Stimulated activated CD4-positive, alpha-beta T cell treated with anti-CD3 and anti-CD28 coated beads, TNF-alpha, amount 100 ng/mL, for 4 hours (primary cell): ENCODE measurements at places on chromosomes 1 and 21.
A peak's percentile ranks its signal among the peaks of the same experiment; 100 is the strongest.

DNA sequence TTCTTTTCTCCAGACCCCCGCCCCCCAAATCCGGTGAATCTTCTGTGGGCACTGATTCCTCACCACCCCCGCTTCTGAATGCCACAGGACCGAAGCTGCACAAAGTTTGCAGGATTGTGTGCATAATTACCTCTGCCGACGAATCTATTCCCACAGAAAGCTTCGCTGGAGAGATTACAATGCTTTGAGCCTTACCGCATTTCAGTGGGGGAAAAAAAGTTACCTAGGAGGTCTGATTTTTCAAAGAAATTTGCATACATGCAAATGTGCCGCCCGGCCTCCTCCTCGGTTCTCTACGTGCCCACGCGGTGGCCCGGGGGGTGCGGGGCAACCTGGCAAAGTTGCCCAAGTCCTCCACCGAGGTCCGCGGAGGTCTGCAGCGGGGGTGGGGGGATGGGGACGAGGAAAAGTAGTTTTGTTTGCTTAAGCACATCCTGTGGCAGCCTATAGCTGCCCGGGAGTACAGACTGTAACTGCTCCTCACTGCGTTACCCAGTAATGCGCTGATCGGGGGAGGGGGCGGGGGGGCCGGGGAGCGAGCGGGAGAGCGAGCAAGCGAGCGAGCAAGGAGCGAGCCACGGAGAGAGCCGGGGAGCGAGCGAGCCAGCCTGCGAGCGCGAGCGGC, 563 bp upstream of the NFIA start:
- peak; percentile 46 for DNase-seq

GRCh38 chr1:7940034-7940433, 605 bp downstream of the TNFRSF9 start:
- DNase-seq: no peak

- no peak for DNase-seq
These were observed 392.8 kb upstream of the CAMK1G start for GRCh38 chr1:209190591-209191261.

- no peak for DNase-seq
These were observed 40.8 kb upstream of the STMN1 start for GRCh38 chr1:25947027-25947426.

- no peak for DNase-seq
These were observed 53.5 kb upstream of the CHODL start for GRCh38 chr21:18191139-18191538.

DNA sequence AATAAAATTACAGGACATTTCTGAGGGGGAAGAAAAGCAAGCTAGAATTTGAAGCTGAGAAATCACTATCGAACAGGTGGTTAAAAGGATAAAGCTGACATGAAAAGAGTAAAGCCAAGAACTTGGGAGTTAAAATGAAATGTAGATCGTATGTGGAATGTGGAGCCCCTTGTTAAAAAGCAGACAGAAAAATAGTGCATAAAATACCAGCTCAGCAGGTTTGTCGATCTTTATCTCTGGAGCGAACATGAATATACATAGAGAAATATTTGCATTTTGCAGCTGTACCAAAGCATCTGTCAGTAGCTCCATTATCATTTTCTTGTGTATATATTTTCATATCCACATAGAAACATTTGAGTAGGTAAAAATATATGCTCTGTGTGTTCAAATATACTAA, 73.6 kb upstream of the CDC42BPA start:
- DNase-seq: no peak

- DNase-seq: no peak
These were observed 675.6 kb downstream of the SMYD3 start for GRCh38 chr1:245831518-245831917.

DNA sequence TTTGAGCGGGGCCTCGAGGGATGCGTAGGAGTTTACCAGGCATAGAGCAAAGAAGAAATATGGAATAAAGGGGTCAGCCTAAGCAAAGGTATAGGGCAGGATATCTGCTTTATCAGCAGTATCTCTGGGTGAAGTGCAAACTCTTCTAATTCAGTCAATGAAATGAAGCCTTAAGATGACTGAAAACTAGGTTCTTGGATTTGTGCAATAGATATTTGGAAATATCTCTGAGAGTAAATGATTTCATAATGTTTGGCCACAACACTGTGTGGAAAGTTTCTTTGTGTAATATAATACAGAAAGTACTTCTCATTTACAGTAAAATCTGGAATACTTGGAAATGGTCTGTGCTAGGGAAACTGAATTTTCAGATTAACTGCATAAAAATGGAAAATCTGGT, 26.1 kb downstream of the KCNJ15 start:
- no peak for DNase-seq

DNA sequence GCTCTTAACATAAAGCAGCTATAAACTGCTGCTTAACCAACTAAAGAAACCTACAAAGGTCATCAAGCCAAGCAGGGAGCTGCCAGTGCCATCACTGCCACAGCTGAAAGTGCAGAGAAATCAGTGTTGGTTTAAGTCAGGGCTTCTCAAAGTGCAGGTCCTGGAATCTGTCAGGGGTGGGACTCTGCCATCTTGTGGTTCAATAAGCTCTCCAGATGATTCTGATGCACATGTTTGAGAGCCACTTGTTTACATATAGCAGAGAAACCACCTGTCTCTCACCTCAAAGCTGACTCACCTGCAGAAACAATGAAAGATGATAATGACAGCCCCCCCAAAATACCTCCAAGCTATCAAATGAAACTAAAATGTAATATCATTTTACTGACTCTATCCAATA, 49.3 kb downstream of the SH3GLB1 start:
- DNase-seq: no peak

GRCh38 chr1:157137408-157138219, 581 bp downstream of the ETV3 start:
- no peak for DNase-seq

DNA sequence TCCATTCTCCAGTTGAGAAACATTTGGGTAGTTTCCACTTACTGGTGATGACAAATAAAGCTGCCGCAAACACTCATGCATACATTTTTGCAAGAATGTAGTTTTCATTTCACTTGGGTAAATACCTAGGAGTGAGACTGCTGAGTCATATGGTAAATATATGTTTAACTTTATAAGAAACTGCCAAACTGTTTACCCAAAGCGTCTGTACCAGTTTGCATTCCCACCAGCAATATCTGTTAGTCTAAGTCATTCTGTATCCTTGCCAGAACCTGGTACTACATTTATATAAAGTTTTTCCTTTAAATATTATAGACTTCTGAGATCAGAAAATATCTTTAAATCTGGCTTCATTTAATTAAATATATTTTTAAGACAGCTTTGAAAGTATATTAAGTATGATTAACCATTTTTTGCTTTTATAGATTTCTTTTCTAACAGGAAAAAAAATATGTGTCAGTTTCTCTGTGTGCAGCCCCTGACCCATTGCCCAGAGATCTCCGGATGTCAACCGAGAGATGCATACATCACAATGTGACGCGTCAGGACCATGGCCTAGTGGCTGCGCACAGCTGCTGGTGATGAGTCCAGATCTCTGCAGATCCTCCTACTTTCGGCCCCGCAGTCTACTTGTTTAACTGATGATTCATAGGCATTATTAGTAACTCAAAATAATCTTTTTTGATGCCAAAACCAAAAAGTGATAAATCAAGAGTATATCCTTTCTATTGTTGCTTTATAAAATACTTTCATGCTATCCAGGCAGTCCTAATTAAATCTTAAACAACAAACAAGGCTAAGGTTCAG, 227.1 kb upstream of the MAP1LC3C start:
- DNase-seq: no peak

- DNase-seq: no peak
These were observed 135.4 kb upstream of the ATP1B1 start for GRCh38 chr1:168970926-168971659.

- no peak for DNase-seq
These were observed 9.2 kb upstream of the SERTAD4 start for GRCh38 chr1:210223226-210223904.

DNA sequence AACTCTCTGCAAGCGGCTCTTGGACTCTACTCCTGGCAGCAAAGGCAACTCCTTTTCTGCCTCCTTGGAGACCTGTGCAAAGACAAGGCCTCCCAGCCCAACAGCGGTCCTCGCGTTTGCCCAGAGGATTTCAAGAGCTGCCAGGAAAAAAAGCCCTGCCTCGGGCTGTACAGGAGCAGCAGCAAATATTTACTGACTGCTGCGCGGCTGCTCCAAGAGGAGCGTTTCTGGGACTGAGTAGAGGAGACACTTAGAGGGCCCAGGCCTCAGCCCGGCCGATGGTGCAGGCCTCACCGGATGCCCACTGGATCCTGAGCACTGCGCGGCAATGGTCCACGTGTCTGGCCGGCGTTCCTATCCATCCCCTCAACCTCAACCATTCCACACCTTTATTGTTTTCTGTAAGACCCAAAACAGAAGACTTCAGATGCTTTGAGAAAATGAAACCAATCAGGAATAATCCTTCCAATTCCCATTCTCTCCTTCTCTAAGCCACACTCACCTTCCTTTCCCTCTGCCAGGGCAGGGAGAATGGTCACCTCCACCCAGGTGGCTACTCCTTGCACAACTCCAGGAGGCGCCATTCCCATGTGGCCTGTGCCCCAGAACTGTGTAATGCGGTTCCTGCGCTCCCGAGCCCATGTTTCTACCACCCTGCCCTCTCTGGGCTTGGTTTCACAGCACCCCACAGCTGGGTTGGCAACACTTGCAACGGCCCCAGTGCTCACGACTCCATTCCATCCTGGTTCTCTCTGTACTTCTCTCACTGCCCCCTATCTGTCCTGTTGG, 215.8 kb downstream of the TRABD2B start:
- no peak for DNase-seq

DNA sequence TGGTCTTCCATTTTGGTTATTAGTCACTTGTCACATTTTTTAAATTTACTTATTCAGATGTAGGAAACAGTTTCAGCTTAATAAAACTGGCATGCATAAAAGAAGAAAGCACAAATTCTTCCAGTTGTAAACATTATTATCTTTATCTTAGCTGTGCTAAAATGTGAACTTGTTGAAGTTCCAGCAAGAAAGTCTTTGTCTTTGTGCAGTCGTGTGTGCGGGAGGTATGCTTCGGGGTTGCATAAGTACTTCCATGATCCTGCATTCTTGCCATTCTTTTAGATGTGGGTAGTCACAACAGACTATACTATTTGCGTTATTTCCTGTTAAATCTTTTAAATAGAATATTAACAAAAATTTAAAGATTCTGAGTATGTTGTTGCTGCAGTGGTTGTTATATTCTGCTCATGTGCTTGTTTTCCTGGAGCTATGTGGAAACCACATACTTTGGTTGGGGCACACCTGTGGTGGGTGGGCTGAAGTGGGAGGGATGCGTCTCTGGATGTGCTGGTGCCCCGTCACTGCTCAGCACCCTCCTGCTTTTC, 49.9 kb downstream of the CBS start:
- DNase-seq: no peak

GRCh38 chr1:71792264-71792663, 490.1 kb downstream of the NEGR1 start:
- DNase-seq: no peak

GRCh38 chr1:245961137-245961540, 545.9 kb downstream of the SMYD3 start:
- no peak for DNase-seq

DNA sequence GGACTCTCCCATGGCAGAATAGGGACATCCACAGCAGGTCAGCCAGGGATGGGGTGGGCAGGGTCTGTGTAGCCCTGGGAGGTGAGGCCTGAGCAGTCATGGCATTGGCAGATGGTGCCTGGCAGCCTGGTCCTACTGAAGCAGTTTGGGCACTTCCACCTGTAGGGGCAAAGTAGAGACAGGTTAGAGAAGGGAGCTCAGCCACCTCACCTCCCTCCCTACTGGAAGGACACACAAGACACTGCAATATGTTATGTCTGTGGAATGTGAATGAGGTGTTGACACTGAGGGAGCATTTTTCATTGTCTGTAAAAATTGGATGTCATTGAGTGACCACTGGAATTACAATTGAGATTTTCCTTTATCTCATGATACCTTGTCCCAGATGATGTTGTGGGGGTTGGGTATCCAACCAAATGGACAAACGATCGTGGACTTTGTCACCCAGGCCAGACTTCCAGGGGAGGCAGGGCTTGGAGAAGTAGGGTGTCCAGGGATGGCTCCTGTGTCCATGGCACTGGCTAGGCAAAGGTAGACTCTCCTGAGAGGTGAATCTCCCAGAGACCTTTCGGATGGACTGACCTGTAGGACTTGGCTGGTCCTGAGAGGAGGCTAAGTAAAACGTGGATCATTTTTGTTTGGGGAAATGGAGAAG, 9.7 kb downstream of the SHISA4 start:
- DNase-seq: no peak

- DNase-seq: no peak
These were observed 271.3 kb downstream of the PTBP2 start for GRCh38 chr1:96992871-96993270.

GRCh38 chr1:116380499-116381242, 7.6 kb downstream of the ATP1A1 start:
- no peak for DNase-seq

GRCh38 chr1:31703431-31704270, at the start of gene COL16A1:
Gene COL16A1 (minus strand): TSS chr1:31704017. CDS start chr1:31702193, 1,824 bp downstream.
- no peak for DNase-seq

DNA sequence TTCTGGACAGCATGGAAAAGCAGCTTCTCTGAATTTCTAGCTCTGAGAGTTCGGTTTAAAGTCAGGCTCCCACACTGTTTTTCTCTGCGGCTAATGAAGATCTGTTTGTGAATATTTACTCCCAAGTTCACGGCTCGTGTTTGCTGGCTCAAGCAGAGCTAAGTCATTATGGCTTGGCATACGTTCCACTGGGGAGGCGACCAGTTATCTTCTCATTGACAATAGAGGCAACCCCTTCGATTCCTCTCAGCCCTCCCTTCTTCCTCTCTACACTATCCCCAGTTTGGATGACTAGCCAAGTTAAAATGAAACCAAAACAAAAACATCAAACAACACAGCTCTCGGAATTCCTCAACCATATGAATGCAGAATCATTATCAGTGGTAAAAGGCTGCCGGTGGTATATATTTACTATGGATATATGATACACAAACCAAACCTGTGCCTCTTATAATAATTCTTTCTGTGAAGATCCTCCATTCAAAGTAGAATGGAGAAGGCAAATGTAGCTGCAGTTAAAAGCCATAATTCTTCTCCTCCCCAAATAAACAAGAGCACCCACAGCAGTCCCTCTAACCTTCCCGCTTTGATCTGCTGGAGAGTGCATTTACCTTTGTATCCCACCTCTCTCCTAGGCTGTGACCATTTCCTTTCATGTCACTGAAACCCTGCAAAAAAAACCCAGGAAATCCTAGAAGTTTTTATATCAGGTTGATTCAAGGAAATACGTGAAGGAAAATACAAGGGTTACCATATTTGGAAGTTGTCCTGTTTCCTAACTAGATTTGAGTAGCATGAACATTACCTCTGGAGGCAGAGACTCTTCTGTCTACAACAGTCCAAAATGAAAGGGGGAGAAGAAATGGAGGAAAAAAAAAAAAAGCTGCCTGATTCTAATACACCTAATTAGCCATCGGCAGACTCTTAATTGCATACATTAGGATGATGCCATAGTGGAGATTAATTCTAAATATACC, 108.3 kb upstream of the USH2A start:
- no peak for DNase-seq

DNA sequence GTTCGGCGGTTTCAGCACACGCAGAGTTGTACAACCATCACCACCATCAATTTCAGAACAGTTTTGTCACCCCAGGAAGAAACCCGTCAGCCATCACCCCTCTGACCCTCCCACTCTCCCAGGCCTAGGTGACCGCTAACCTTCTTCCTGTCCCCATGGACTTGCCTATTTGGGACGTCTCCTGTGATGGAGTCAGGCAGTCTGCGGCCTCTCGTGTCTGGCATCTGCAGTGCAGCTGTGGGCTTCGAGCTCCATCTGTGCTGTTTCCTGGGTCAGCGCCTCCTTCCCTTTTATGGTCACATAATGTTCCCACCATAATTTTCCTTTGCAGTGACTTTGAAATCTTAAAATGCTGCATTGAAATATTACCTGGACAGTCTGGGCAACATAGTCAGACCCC, 24.4 kb downstream of the SLC45A1 start:
- DNase-seq: no peak
